Stimulated activated CD8-positive, alpha-beta memory T cell treated with anti-CD3 and anti-CD28 coated beads, Interleukin-4, amount 100 ng/mL, for 1 hour (primary cell): ENCODE measurements at places on chromosomes 6 and 20.

DNA sequence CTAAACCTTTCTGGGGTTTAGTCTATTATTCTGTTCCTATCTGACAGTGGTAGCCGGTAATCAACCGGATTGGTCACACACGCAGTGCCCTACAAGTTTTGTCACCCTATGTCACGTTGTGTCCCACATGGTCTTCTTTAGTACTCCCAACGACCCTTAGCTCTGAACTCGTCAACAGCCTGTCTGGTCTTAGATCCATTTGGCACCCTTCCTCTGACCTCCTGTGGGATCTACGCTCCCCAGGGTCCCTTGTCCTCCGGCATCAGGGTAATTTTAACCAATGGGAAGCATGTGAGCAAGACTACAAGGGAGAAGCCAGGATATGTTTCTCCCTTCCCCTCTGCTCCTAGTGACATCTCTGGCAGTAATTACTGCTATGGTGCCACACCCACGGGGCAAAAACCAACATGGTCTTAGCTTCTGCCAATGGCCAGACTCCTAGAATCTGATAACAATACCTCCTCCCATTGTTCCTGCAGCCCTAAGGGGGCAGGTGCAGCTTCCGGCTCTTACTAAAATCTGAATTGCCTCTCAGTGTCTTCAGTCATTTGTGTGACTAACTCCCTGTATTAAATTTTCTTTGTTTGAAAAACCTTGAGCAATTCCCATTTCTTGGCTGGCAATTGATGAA, 56.6 kb downstream of the MAFB start:
- DNase-seq = no peak

DNA sequence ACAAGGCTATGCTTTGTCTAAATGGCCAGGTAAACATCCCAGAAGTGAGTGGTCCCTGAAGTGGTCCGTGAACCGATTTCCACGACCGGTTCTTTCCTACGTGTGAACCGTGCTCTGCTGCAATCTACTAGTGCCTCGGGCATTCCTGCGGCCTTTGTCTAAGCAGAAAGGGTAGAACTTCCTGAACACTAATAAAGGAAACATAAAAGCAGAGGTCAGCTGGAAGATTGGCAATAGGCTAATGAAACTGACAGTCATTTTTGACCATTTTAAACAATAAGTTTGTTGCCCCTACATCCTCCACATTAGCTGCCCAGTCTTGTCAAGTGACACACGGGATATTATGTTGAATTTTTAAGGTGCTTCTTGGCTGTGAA, 410.0 kb downstream of the PLCB1 start:
- DNase-seq = no peak

GRCh38 chr6:106184629-106185028, 98.5 kb downstream of the PRDM1 start:
- no peak for DNase-seq

GRCh38 chr6:6780231-6780630, 191.7 kb downstream of the LY86 start:
- DNase-seq = no peak

DNA sequence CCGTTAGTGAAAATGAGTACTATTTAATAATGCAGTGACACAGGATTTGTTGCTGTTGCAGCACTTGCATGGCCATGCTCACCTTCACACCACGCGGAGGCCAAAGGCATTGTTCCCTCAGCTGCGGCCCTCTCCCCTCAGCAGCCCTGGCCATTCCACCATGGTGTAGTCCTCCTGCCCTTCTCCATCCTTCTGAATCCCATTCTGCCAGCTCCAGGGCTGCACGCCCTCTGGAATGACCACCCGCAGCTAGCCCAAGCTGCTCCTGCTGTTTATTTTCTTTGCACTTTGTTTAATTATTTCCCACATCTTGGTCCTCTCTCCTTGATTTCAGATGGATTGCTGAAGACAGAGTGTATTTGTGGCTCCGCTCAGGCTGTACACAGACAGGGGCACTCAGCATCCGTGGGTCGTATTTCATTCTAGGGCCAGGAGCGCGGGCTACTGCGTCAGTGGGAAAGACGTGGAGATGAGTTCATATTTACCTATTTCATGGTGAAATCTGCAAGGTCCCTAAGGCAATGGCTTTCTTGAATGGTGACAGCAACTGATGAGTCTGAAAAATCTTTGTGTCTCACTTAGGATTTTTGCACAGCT, 81.4 kb upstream of the DUSP22 start:
- DNase-seq = no peak

- no peak for DNase-seq
Observed at GRCh38 chr6:125312478-125312877, 10.7 kb upstream of the HDDC2 start.

DNA sequence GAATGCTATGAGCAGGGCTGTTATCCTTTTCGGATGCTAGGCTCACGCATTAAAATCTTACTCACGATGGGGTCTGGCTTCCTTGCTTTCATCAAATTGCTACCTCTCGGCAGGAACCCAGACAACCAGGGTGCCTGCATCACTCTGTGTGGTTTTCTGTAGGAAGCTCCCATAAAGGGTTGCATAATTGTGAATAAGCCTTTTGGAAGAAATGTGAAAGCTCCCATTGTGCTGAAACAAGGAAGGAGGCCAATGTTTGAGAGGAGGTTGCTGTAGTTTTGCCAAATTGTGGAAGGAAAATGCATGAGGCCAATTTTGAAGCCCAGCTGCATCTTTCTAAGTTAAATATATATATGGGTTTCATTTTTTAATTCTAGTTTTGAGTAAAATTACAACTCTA, 615.5 kb downstream of the C6orf118 start:
- no peak for DNase-seq

- no peak for DNase-seq
Observed at GRCh38 chr20:10313215-10313614, 94.6 kb downstream of the SNAP25 start.

GRCh38 chr6:3987053-3987452, 91.9 kb downstream of the FAM217A start:
- DNase-seq = no peak

DNA sequence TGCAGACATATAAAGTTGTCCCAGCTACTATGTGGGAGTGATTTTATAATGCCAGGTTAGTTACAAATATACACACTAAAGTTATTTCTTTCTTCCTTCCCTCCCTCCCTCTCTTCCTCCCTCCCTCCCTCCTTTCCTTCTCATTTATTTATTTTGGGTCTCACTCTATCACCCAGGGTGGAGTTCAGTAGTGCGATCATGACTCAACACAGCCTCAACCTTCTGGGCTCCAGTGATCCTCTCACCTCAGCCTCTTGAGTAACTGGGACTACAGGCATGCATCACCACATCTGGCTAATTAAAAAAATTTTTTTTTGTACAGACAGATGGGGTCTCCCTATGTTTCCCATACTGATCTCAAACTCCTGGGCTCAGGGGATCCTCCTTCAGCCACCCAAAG, 59.2 kb downstream of the PHF20 start:
- no peak for DNase-seq

DNA sequence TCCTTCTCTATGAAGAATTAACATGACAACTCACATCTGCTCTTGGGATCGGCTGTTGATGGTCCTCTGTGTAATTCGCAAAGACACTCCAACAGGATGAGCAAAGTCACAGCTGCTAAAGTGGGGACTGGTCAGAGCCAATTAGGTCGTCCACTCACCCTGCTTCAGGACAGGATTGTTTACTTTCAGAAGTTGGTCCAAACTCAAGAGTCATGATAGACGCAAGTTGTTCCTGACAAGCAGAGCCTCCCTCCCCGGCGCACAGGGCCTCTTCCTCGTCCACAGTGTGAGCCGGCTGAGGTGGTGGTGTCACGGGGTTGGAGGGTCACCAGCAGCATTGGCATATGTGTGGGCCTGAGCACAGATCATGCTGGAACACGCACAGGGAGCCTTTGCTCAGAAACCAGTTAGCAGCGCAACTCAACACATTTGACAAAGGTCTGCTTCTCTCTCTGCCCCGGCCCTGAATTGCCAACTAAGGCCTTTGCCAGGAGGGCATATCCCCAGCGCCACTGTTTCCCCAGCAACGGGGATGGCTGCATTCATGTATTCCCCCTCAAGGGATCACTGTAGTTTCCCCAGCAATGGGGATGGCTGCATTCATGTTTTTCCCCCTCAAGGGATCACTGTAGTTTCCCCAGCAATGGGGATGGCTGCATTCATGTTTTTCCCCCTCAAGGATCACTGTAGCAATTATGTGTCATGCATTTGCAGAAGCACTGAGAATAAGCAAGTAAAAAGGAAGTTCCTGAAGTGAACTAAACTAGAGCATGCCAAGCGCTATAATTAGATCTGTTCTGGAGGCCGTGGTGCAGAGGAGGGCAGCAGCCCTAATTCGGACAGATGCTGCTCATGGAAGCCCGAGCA, 111.7 kb downstream of the THBS2 start:
- no peak for DNase-seq

DNA sequence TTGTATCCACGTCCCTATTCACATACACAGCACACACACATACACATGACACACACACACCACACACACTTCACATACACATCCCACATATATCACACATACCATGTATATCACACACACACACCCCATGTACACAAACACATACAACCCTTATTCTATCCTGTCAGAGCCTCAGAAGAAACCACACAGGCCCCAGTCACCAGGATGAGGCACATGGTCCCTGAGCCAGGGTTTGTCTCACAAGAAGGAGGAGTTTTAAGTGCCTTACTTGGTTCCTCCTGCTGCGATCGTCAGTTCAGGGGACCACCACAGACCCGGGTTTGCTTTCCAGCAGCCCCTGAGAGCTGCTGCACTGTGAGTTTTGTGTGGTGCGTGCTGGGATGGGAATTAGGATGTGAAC, 23.6 kb downstream of the BFSP1 start:
- DNase-seq = no peak

DNA sequence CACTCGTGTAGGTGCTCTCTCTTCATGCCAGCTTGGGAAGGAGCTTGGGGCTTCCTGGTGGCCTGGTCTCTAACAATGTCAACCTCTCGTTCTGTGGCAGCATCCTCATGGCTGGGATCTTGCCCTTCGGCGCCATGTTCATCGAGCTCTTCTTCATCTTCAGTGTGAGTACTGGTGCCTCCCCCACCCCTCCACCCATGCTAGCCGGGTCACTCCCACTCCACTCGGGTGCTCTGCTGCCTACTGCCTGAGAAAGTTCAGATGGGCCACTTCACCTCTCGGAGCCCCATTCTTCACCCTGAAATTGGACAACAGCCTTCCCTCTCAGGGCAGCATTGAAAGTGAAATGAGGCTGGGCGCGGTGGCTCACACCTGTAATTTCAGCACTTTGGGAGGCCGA, 48.8 kb downstream of the TM9SF4 start:
- DNase-seq = no peak

DNA sequence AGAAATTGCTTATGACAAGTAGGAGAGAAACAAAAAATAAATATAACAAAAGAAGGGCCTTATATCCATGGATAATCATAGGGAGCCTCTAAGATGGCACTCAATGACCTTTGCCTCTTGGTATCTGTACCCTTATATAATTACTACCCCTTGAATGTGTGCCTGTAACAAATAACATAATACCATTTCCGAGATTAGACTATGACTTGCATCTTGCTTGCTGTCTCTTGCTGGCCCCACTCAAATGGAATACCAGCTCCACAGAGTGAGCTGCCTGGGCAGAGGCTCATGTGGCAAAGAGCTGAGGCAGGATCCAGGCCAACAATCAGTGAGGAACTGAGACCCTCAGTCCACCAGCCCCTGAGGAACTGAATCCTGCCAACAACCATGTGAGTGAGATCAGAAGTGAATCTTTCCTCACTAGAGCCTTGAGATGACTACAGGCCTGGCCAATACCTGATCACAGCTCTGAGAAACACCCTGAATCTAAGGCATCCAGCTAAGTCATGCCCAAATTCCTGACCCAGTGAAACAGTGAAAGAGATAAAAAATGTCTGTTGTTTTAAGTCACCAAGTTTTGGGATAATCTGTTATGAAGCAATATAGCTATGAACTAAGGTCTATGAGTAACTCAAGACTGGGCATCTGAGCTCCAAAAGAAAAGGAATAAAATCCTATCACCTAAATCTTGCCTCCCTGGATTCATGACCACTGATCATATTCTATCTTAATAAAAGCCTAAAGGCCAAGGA, 5.5 kb downstream of the KATNA1 start:
- no peak for DNase-seq

DNA sequence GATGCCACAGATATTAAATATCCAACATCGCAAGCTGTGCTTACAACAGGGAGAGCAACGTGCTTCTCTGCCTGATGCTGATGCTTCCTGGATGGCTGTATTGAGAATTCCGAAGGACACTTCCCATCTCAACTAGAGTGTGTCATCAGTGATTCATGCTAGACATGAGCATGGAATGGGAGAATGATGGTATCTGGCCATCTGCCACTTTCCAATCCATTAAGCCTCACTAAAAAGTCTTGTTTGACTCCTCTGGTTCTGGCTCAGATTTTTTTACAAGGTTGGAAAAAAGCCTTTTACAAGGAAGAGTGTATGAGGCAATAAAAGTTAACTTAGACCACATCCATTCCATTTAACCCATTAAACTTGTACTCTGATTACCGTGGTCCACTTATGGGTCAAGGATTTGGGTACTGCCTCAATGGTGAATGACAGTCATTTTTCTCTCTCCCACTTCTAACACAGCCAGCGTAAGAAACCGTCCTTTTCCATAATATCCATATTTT, 265.3 kb downstream of the UST start:
- no peak for DNase-seq

DNA sequence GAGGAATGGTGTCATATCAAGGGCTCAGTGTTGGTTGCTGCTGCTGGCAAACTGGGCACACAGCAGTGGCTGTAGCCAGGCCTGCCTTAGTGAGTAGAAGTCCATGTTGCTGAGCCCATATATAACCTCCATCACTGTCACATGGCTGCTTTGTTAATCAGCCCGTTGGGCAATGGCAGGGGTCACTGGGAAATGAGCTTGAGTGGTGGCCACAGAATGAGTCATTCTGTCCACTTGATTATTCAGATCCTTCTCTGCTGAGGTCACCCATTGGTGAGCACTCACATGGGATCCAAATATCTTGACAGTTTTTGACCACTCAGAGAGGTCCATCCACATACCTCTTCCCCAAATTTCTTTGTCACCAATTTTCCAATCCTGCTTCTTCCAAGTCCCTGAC, 898.9 kb upstream of the EYS start:
- no peak for DNase-seq

DNA sequence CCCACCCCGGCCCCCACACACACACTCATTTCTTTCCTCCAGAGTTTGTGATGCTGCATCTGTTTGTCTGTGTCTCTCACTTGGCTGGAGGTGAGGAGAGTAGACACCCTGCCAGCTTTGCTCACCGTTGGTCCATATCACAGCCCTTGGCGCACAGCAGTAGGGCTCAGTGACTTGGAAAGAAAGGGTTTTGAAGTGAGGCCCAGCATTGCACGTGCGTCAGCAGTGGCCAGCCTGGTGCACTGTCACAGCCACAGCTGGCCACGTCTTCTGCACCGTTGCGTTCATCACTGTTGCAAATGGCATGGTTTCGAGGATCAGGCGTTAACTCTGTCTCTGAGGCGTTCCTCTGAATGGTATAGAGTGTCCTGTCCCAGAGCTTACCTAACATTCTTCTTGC, 3.7 kb downstream of the WFDC5 start:
- DNase-seq = no peak

- DNase-seq = no peak
Observed at GRCh38 chr6:17536586-17536985, 63.5 kb upstream of the FAM8A1 start.

GRCh38 chr20:55472704-55473103, 532.6 kb downstream of the CBLN4 start:
- no peak for DNase-seq

GRCh38 chr6:101572627-101573026, 179.1 kb downstream of the GRIK2 start:
- DNase-seq = no peak
